ENCODE measurements at places on chromosomes 13 and 19. TPM values are rescaled to one million over a fixed set of nuclear protein-coding genes. Genes with fewer than 3 reads are reported as not detected.

- no peak for DNase-seq
These were observed 3.9 kb downstream of the RANBP3 start for GRCh38 chr19:5973867-5974635.

- peak; percentile 63 for DNase-seq
These were observed 1.1 kb downstream of the RPL36 start for GRCh38 chr19:5690955-5691821.

ZSCAN4 gene
- total RNA-seq: not detected

GRCh38 chr13:100668408-100668807, 6.2 kb downstream of the TMTC4 start:
- DNase-seq: no peak

- DNase-seq: peak; percentile 4
These were observed 4.4 kb upstream of the TUBA3C start for GRCh38 chr13:19185865-19186645.

NPAS1 gene
- 2.5 TPM for total RNA-seq

DNA sequence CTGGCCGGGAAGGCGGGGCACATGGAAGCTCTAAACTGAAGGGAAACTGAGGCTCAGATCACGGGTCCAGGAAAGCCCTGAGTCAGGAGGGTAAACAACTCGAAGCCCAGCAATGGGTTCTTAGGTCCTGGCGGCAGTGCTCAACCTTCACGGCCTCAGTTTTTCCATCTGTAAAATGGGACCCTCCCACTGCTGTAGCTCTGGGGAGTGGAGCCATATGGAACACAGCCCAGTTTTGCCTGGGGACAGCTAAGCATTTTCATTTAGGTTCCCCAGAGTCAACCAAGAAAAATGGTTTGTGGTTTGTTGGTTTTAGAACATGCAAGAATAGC, 30.4 kb downstream of the CEBPG start:
- DNase-seq: peak; percentile 28

GRCh38 chr19:11168568-11168967, 13.0 kb upstream of the SPC24 start:
- no peak for DNase-seq

GRCh38 chr19:4430760-4431159, 26.8 kb downstream of the UBXN6 start:
- DNase-seq: no peak

IFI30 gene
- total RNA-seq: 50.1 TPM

GRCh38 chr19:46608581-46609345, 7.6 kb downstream of the CALM3 start:
- no peak for DNase-seq

GRCh38 chr19:15212711-15213110, 11.9 kb upstream of the NOTCH3 start:
- no peak for DNase-seq

FXYD3 gene
- not detected for total RNA-seq

CEACAM3 gene
- not detected for total RNA-seq

DNA sequence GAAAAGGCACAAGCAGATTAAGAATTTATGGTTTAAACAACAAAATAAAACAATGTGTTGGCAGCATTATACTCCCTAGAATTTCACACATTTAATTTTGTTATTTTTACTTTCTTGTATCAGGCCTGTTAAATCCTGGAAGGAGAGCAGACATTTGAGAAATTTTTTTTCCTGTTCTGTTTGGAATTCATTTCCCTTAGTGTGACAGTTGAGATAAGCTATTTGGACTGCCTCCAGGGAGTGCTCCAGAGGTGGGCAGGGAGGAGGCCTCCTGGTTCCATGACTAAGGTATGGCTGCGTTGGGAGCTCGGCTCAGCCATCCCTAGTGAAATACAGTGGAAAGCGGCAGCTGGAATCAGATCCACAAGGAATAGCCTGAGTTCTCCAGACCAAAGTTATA, 185.7 kb downstream of the KCNRG start:
- DNase-seq: no peak

GRCh38 chr19:49442771-49443365, 1.5 kb upstream of the SLC17A7 start:
- peak; percentile 96 for DNase-seq

WTIP gene
- total RNA-seq: 20.6 TPM

GRCh38 chr13:71798707-71799106, 68.3 kb downstream of the DACH1 start:
- no peak for DNase-seq

DNA sequence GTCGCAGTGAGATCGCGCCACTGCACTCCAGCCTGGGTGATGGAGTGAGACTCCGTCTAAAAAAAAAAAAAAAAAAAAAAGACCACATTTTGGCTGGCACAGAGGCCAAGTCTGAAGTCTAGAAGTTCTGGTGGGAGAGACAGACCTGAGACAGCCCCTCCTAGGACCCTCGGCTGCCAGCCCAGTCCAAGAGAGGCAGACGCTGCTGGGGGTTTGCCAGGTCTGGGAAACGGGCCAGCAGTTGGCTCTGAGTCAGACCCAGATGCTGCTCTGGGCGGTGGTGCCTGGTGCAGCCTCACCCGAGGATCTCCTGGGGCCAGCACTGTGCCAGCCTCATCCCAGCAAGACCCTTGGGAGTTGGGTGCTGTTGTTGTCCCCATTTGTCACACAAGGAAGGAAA, 5.8 kb downstream of the FCHO1 start:
- peak; percentile 45 for DNase-seq

DNA sequence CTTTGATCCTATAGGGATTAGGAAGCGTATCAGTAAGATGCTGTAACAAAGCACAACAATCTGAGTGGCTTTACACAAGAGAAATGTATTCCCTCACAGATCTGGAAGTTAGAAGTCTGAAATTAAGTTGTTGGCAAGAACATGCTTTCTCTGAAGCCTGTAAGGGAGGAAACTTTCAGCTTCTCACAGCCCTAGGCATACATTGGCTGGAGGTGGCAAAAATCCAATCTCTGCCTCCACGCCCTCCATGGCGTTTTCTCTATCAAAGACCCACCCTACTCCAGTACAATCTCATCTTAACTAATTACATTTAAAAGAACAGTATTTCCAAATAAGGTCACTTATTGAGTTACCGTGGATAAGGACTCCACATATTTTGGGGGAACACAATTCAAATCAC, 211.9 kb downstream of the TDRD3 start:
- no peak for DNase-seq

DNA sequence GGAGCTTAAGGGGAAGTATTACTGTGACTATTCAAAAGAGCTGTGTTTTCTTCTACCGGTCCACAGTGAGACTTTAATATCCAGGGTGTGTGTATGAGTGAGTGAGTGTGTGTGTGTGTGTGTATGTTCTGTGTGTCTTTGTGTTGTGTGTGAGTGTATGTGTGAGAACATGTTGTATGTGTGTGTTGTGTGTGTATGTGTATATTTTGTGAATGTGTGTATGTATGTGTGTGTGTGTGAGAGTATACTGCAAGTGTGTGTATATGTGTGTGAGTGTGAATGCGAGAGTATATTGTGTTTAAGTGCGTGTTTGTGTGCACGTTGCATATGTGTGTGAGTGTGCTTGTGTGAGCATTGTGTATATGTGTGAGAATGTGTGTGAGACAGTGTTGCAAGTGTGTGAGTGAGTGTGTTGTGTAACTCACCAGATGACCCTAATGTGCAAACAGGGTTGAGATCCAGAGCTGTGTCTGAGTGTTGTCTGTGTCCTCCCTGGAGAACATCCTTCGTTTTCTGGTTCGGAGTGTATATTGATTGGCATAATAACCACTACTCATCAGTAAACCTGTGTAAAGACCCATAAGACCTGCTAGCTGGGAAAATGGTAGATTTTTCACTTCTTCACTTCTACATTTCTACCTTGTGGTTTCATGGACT, 101.1 kb upstream of the RNF113B start:
- no peak for DNase-seq

DNA sequence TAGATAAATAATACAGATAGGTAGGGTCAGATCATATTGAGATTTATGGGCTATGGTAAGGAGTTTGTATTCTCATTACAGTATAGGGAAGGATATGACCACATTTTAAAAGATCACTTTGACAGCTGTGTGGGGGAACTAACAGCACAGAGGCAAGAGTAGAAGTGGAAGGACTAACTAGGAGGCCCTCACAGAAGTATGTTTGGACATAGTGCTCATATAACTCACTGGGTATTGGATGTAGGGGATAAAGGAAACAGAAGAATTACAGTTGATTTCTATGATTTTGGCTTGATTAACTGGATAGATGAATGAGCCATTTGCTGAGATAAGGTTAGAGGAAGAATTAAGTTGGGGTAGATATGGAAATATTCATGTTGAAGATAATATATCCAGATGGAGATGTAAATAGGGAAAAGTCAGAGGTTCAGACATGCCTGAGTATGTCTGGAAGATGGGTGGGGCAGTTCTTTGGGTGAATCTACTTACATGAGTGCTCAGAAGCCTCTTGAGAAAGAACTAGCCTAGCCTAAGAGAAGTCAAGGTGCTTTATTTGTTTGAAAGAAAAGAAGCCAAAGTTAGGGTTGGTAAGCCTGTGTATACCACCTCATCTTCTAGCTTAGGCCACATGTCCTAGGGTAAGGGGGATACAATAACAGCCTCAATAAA, 133.4 kb downstream of the NDFIP2 start:
- no peak for DNase-seq

MAP4K1 gene
- 9.3 TPM for total RNA-seq

DNA sequence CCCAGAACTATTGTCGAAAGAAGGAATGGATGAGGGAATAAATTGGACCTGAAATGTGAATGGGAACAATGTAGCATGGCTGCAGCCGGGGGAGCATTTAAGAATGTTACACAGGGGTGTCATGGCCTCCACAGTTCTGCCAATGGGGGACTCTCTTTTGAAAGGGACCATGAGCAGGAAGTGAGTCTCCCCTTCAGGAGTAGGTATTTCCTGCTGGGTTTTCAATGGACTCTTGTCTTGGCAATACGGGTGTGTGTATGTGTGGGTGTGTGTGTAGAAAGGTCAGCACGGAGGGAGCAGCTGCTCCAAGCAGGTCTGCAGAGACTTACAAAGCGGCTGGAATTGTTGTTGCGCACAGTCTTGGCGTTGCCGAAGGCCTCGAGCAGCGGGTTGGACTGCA, 24.4 kb downstream of the MYO1F start:
- no peak for DNase-seq

PTGIR gene
- total RNA-seq: 0.29 TPM

GRCh38 chr13:95197548-95197947, 103.7 kb downstream of the ABCC4 start:
- DNase-seq: no peak

DNA sequence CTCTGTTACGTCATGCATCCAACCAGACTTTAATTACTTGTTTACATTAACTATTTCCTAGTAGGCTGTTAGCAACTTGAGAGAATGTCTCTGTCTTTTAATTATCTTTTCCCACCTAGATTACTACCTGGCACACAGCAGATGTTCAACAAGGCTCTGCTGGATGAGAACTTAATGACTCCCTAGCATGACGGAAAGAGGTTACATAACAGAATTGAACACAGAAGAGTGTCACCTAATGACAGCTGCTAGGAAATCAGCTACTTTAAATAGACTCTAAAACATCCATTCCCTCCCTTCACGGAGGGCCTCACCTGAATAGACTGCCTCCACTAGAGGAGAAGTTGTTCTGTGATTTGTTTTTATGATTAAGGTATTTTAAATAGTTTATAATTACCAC, 110.8 kb downstream of the TEX29 start:
- no peak for DNase-seq

DAND5 gene
- not detected for total RNA-seq

- DNase-seq: peak; percentile 32
These were observed 6.1 kb upstream of the ADGRE5 start for GRCh38 chr19:14375055-14375581.

DNA sequence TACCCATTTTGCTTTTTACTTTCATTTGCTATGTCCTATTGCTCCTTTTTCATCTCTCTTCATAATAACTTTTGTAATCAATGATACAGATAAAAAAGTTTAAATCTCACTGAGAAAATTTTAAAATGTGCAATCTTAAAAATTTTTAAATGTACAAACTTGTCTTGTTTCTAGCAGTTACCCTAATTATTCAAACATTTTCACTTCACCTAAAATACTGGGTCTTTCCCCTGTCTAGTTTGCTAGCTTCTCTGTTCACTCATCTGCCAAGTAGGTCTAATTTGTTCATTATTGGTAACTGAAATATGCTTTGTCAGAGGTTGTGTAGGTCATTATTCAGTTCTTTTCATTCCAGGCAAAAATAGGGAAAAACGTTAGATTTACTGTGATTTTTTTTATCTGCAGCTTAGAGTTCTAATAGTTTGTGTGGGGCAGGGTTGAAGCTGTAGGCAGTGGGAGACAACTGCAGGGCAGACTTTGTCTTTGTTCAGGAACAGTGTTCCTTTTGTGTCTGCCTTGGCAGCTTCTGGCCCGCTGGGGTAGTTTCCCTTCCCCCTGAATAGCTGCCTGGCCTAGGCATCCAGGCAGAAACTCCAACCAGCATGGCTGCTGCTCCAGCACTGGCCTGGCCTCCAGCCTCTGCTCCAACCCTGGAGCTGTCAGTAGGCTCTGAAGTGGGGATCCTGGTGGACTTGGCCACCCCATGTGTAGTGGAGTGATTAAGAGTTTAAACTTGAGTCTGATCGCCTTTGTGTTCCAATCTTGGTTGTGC, 48.5 kb downstream of the WDFY2 start:
- DNase-seq: peak; percentile 34
